ENCODE measurements at places on chromosomes 7 and 10. TPM values are rescaled to one million over a fixed set of nuclear protein-coding genes. Genes with fewer than 3 reads are reported as not detected.

DNA sequence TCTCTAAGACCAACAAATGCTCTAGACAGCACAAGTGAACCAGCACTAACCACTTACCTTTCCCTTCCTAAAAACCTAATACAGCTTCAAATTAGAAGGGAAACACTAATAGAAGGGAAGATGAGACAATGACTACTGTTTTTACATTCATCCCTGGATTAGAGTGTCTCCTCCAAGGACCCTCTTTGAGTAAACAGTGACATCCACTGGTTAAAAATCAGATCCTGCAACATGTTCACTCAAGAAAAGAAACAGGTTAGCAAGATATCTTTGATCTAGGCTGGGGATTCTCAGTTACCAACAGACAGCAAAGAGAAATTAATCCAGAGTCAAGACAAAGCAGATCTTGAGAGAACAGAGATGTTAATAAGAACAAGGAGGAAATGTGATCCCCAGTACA, 177.7 kb upstream of the GHITM start:
- DNase-seq: no peak

GRCh38 chr7:141960687-141961422, 12.7 kb downstream of the TAS2R38 start:
- no peak for DNase-seq

GRCh38 chr10:103892181-103892580, 25.8 kb downstream of the STN1 start:
- no peak for DNase-seq

GRCh38 chr7:128270826-128271272, 29.8 kb downstream of the LEP start:
- no peak for DNase-seq

DNA sequence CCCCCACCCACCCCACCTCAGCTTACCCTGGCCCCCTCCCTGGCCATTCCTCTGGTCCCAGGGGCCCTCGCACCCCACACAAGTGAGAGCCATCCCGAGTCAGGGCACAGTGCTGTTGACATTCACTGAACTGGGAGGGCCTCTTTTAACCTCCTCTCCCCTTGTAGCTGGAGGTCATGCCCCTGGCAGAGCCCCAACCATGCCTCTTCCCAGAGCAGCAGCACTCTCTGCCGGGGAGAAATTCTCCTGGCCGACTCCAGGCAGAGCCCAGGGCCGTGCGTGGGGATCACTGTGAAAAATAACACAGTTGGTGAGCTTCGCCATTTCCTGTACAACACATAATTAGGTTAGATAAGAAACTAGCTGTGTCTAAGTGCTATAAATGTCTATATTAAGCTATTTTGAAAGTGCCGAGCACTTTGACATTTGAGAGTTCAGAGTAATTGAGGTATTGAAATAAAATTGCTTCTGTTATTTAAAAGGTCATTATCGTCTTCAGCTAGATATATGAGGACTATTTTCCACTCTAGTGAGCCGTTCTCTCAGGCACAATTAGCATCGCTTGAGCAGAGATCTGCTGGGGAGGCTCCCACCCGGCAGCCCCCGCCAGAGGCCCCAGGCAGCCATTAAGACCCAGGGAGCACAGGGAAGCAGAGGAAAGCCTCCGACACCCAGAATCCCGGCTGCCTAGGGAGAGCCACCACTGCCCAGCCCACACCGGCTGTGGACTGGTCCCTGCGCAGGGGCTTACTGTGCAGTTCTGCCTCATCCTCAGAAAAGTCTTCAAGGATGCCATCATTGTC, 62.4 kb upstream of the LRRC18 start:
- no peak for DNase-seq

GRCh38 chr7:87530126-87530525, 54.6 kb upstream of the ABCB4 start:
- no peak for DNase-seq

The EN2 gene
- polyA plus RNA-seq: not detected

The NPM3 gene
- 52.0 TPM for polyA plus RNA-seq
